ENCODE measurements at places on chromosomes 4 and X.
A peak's percentile ranks its signal among the peaks of the same experiment; 100 is the strongest.

DNA sequence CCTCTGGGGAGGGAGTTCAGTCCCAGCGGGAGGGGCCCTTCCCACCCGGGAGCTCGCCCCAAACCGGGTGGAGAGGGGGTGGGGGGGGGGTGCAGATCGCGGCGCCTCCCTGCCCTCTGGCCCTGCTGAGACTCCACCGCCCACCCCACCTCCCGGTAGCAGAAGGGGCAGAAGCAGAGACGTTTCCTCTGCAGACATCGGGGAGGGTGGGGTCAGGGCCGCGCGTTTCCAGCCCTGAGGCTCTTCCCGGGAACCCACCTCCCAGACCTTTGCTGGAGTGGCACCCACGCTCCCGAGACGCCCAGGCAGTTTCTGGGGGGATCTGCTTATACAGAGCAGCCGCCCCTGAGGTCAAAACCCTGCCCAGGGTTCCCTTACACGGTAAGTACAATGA, 30.2 kb downstream of the CPLX1 start:
- DNase-seq, result no peak

GRCh38 chrX:97860226-97860625, 976.5 kb downstream of the RPA4 start:
- no peak for DNase-seq

- DNase-seq, result no peak
These were observed 526.3 kb upstream of the TECRL start for GRCh38 chr4:64935469-64936001.

DNA sequence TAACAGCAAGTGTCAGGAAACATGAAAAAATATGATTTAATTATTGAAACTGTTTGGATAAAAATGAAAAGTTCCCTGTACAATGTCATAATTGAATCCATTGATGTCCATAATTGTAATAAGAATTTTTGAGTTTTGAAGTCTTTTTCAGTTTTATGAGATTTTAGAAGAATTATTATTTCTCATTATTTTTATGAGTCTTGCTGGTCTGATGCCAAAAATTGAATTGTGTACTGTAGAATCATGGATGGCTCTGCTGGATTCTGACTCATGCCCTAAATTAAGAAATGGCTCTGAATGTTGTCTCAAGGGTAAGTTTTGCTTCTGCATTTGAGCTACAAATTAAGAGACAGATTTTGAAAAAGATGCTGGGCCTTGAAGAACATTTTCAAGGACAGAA, 132.8 kb upstream of the MAP9 start:
- DNase-seq, result no peak

- no peak for DNase-seq
These were observed 82.7 kb downstream of the SORCS2 start for GRCh38 chr4:7275067-7275466.

DNA sequence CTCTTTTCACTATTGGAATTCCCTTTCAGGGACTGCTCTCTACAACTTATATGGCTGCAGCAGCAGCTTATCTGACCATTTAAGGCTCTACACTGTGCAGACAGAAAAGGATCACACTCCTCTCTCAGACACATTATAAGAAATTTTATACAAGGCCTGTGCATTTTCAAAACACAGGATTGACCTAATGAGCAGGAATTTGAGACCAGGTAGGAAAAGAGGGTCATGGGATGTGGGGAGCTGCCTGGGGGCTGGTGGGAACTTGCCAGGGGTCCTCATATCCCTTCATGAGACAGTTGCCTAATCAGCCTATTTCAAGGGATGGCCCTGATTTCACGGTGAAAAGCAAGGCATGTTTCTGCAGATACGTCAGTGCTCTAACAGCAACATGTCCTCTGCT, 77.1 kb downstream of the SORBS2 start:
- no peak for DNase-seq

GRCh38 chr4:1771555-1772305, 21.4 kb upstream of the FGFR3 start:
- peak; percentile 37 for DNase-seq

DNA sequence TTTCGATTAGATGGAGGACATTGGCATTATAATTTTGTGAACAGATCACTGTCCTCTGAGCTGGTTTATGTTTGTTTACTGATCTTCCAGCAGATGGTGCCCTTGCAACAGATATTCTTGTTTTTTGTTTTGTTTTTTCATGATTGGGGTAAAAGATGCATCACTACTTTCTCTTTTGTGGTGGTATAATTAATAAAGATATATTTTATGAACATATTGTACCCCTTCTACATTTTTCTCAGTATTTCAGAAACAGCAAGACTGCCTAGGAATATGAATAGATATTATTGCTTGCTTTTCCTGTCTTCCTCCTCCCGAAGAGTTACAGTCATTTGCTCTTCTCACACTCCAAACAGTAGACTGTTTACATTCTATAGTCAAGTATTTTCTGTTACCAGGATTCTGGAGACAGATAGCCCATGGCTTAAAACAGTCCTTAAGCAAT, 905.2 kb downstream of the TRAM1L1 start:
- DNase-seq, result peak; percentile 43

- peak; percentile 4 for DNase-seq
These were observed 355.2 kb upstream of the GALNT7 start for GRCh38 chr4:172813359-172813923.

DNA sequence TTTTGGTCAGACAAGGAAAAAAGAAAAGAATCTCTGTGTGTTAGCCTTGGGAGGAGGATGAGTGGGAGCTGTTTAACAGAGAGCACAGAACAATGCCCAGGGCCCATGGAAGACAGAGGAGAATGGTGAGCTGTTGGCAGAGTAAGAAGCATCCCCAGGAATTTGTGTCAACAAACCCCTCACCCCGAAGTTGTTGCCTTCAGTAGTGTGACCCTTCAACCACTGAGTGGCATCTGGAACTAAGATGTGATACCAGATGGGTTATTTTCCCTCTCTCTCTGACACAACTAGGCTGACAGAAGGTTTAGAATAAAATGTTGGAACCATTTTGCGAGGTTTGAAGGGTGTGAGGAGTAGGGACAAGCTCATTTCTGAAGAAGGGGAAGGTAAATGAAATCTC, 25.1 kb downstream of the IGSF1 start:
- no peak for DNase-seq

DNA sequence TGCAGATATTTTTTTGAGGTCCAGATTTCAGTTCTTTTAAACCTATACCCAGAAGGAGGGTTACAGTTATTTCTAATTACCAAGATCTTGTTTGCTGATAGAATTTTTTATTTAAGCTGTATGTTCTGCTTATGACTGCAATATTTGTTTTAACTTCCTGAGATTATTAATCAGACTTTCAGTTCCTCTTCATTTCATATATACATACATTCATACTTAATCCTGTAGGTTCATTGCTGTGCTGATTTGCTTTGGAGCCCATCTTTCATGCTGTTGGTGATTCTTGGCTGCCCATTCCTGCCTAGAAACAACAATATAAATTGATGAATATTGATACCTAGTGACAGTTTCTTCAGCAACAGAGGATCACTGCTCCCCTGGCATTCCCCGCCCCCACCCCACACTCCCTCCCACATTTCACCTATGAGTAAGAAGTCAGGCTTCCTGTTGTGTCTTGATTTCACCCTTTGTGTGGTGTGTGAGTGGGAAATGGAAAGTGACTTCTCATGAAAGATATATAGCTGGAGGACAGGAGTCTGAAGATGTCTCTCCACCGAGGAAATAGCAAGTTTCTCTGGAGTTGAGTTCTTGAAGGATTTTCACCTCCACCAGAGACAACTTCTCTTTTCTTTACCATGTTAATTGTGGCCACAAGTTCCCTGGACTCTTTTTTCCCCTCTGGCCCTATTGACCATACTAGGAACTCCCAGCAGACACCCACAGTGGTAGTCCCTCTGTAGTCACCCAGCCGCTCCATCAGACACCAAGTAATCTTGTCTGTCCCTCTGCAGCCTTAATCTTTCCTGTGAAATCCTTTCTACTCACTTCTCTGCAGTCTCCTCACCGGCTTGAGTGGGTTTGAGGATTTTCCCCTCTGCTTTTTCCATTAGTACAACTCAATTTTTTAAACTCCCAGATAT, 118.4 kb downstream of the ASB9 start:
- no peak for DNase-seq

- peak; percentile 63 for DNase-seq
These were observed 1.1 kb upstream of the SLC10A7 start for GRCh38 chr4:146522869-146523205.

- DNase-seq, result peak; percentile 11
These were observed 1090.7 kb downstream of the FAT4 start for GRCh38 chr4:126405369-126405982.

- DNase-seq, result no peak
These were observed 93.8 kb downstream of the C4orf51 start for GRCh38 chr4:145773581-145774234.

- DNase-seq, result no peak
These were observed 65.1 kb upstream of the CCDC160 start for GRCh38 chrX:134171661-134172587.

DNA sequence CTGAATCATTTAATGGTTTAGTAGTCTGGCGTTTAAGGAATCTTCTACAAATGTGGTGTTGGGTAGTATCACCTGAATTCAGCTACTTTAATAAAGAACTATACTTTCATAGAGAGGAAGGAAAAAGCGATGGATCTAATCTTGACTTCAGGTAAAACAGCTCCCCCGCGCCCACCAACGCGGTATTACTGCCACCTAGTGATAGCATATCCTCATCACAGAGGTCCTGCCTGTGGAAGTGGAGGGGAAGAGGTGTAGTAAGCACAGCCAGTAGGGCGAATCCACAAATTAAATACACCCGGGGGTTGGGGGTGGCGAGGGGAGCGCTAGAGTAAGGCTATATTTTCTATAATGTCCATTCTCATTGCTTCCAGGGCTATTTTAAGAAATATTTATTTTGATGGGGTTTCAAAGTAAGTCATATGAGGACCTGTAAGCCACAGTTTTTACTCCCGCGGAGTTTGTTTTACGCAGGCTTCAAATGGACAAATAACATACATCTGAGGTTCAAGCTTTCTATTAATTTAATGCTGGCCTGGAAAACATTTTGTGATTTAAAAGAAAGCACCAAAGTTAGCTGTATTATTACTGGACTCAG, 8.3 kb upstream of the DAPP1 start:
- DNase-seq, result peak; percentile 83

DNA sequence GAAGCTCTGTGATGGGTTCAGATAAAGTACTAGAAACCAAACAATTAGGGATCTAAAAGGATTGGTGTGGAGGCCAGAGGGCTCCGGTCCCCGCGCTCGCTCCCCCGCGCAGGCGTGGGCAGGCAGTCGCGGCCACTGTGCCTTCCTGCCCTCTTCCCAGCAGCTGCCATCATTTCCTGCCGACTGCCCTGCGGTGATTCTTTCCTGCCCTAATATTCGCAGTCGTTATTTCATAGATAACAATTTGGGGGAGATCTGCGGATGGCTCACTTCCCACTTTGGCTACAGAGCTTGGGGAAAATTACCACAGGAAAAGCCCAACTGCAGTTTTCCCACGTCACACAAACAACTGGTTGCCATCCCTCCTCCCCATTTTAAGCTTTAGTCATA, 2.2 kb downstream of the GRIA2 start:
- DNase-seq, result no peak

GRCh38 chr4:43331226-43332051, 438.9 kb downstream of the GRXCR1 start:
- DNase-seq, result no peak

- DNase-seq, result no peak
These were observed 36.0 kb upstream of the GABRA2 start for GRCh38 chr4:46425775-46426400.

DNA sequence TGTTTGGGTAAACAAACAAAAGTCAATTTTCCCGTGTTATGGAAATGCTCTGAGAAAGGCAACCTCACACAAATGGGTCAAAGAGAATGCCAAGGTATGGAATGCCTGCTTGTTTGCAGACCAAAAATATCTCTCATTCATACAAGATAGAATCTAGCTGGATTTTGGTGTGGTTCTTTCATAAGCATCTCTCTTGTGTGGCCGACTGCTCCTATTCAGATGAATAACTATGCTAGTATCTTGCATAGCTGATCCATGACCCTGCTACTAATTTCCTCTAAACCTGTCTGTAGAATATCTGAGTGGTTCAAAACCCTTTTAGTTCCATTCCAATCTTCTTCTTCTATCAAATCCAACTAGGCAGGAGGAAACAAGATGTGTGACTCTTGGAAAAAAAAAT, 28.2 kb upstream of the SORBS2 start:
- DNase-seq, result no peak

- no peak for DNase-seq
These were observed 16.4 kb downstream of the NAAA start for GRCh38 chr4:75924309-75924827.

DNA sequence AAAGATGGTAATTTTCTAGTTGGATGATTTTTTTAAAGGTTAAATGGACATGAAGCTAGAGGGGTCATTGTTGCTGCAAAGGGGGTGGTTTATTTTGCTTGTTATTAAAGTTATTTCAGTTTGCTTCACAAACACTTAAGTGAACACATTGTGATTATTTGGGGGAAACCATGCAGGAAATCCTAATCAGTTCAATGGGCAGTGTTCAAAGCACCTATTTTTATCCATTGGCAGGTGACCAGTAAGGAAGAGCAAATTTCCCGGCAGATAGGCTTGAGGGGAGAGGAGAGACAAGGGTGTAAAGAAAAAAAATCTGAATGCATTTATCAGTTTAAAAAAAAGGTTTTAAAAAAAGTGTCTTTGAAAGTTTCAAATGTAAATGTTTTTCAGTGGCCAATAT, 17.6 kb downstream of the GPR174 start:
- no peak for DNase-seq

DNA sequence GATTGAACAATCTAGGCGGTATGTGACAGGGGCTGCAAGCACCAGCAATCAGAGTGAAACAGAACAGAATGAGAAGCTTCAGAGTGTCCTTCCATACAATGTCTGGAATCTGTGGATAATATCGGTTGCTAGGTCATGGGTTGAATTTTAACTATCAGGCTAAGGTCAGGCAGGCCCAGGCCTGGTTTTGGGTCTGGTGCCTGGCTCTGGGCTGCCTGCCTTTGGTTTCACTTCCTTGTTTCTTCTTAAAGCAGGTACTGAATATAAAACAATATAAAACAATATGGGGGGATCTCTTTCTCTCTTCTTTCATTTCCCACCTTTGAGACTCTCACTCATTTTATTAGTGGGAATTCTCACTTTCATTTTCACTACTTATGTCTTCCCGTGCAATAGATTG, 962.0 kb downstream of the CCSER1 start:
- DNase-seq, result no peak

DNA sequence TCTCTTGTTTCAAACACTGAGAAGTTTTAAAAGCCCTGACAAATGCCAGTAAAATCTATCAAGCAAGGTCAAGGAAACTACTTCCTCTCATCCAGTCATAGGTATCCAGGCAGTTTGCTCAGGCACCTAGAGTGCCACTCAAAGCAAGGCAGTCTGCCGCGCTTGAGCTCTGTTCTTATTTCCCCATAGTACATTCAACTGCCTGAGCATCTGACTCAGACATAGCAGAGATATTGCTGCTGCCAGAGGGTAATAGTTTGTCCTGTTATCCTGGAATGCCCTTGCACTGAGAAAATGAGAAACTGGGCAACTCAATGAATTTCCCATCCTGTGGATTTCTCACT, 16.1 kb upstream of the ATP8A1 start:
- peak; percentile 27 for DNase-seq

DNA sequence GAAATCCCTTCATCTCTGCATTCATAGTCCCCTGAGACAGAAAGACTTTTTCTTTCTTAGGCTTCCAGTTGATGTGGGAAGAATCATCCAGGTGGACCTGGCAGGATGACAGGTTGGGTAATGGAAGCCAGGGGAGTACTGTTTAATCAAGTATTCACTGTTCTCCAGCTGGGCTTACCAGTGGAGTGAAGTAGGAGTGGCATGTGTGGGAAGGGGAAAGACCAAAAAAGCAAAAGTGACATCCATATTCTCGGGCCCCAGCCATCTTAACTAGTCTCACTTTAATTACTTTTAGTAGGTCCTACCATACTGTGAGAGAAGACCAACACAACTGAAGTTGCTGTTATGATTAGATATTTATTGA, 18.5 kb downstream of the VSIG4 start:
- DNase-seq, result peak; percentile 89

Measured in KBM-7 (cell line).